CD8-positive, alpha-beta T cell (primary cell): ENCODE measurements at places on chromosomes 7 and 10.

GRCh38 chr7:39299695-39300094 lies 266.5 kb upstream of the YAE1 start:
- DNase-seq = no peak

- DNase-seq = no peak
These were observed 33.4 kb upstream of the NUB1 start for GRCh38 chr7:151308256-151308655.

DNA sequence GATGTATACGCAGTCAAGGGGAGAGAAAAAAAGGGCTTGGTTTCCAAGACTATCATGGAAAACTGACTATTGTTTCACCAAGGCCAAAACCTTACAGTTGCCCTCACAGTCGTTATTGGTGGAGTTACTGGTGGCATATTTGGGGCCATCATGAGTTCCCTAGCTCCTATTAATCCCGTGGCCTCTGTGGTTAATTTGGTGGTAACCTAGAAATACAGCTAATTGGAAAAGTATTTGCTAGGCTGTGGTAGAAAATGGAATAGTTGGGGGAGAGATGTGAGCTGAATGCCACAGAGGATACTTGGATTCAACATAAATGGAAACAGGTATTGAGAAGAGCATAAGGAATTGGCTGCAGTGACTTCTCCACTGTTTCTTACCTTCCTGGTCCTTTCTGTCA lies 450.7 kb downstream of the KCNMA1 start:
- DNase-seq = no peak

- DNase-seq = no peak
These were observed 253.5 kb downstream of the BAMBI start for GRCh38 chr10:28930514-28931495.

DNA sequence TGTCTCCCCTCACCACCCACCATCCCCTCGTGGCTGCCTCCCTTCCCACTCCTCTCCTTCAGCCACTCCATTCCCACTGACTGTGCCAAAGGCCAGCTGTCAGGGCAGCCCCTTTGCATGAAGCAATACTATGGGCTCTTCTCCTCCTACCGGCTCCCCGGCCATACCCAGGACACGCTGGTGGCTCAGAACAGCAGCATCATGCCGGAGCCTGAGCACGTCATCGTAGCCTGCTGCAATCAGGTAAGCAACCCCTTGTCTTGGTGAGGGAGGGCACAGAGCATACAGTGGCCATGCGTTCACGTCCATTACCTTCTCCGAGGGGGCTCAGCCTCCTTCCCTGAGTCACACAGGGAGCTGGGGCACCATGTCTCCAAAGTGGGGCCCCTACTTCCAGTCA lies 11.6 kb downstream of the CHAT start:
- no peak for DNase-seq

DNA sequence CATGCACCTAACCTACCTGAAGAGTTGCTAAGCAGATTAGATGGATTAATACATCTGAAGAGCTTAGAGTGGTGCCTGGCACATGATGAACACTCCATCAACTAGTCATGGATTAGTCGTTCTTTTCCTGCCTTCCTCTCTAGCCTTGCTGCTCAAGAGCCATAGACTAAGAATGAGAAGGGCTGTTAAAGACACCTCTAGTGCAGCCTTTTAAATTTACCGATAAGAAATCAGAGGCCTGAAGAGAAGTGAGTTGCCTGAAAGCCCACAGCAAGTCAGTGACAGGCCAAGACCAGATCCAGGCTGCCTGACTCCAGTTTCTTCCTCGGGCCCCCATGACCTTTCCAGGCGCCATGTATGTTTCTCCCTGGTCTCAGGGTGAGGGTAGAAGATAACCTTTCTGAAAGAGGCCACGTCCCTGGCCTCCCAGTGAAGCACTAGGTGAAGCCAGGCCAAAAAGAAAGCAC lies 6.5 kb downstream of the TSPAN15 start:
- DNase-seq = no peak

- DNase-seq = no peak
These were observed 594.2 kb downstream of the CALN1 start for GRCh38 chr7:71817916-71818315.
